Activated T-helper 1 cell treated with Interleukin-2 at 50 U/mL for 16 hours (primary cell): ENCODE measurements at places on chromosomes 12 and 14.

GRCh38 chr12:62698701-62699101 is 232.1 kb downstream of the MON2 start:
- no peak for DNase-seq

DNA sequence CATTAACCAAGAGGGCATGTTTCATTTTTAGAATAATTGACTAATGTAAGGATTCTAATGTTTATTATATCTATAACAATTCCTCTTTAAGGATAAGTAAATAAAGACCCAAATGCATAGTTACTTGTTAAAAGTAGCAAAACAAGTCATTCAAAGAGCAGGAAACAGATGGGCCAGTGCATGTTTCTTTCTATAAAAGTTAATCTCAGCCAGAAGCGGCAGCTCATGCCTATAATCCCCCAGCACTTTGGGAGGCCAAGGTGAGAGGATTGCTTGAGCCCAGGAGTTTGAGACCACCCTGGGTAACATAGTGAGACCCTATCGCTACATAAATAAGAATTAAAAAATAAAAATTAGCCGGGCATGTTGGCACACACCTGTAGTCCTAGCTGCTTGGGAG is 391.0 kb upstream of the RGS6 start:
- DNase-seq, result no peak

- no peak for DNase-seq
Observed at GRCh38 chr14:80425686-80426085, 214.4 kb upstream of the DIO2 start.

DNA sequence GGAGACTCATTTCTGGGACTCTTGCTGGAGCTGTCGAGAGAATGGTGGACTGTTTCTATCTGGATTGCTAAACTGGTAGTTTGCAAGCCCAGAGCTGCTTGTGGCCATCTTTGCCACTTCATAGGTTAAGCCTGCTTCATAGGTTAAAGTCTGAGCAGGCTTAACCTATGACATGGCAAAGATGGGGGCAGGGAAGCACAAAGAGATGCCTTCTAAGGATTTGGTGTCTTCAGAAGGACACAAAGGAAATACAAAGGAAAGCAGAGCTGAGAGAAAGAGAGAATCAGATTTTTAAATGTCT is 78.4 kb upstream of the MAX start:
- DNase-seq, result no peak

DNA sequence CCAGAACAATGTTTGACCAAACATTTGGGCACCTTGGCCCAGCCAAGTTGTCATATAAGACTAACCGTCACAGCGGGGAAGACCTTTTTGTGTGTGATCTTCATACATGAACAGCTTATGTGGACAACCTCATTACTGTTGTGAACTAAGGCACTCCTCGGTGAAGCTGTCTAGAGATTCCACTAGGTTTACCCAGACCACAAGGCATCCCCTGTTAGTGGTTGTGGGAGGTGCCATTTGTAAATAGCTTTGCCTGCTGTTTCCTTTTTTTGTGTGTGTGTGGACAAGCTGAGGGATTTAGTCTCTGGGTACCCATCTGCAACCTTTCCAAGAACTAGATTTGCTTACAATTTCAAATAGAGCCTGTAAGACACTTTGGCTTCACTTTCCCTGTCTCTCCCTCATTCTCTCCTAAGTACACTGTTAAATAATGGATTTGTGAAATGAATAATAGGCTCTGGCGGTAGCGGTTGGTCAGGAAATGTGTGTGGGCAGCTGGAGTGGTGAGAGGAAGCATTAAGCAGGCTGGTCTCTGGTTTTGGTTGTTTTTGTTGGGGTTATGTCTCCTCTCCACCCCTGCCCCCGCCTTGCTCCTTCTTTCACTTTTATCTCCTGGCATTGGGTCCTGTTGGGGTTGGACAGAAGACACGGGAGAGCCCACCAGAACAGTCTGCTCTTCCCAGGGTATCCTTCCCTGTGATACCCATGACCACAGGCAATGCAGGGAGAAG is 727.6 kb downstream of the VRK1 start:
- no peak for DNase-seq

DNA sequence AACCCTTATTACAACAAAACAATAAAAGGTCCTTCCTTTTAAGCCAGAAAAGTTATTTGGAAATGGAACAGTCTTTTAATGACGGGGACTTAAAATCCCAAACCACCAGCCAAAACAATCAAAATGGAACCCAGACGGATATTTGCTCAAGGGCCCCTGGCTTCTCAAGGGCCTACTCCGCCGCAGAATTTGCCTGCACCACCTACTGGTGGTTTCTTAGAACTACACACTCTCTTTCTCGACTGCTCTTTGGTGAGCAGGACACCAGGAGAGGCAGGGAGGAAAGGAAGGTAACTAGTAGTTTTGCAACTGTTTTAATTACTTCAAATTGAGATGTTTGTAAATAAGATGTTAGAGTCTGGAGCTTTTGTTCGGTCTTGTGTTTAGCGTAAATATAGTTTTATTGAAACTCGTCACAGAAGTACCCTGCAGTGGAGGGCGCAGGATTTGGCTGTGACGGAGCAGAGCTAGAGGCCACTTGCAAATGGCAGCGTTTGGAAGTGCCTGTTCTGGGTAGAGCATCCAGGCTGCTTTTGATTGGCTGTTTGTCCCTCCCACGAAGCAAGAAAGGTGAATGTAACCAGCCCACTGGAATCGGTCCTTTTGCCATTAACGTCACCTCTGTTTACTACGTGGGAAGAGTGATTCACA is 238.5 kb downstream of the CACNA1C start:
- DNase-seq, result no peak

DNA sequence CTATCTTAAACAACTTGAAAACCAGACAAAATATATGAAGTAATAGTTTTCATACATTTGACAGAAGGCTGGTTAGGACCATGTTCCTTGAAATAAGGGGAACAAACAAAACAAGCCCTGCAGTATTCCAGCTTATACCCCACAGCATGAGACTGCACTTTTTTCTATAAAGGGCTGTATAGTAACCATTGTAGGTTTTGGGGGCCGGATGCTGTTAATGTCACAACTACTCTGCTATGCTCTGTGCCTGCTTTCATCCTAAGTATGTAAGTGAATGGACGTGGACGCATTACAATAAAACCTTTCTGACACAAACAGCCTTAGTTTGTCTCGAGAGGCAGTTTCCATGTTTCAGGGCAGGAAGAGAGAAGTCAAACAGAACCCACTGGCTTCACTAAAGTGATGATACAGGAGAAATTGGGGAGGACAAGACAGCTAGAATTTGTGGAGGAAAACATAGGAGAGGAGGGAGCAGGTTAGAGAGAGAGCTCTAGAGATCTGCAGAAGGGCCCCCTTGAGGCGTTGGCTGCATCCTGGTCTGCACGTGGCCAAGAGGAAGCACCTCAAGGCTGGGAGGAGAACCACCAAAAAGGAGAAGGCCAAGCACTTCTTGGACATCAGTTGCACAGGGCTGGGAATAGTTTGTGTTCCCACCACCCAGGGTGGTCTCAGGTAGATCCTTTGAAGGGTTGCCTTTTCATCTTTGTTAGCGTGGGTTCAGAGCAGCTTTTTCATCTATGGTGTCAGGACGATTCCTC is 63.7 kb downstream of the TRAF3 start:
- no peak for DNase-seq

GRCh38 chr12:27906658-27907473 is 65.7 kb downstream of the PTHLH start:
- no peak for DNase-seq

- DNase-seq, result no peak
Observed at GRCh38 chr12:81558031-81558430, 201.1 kb downstream of the PPFIA2 start.

GRCh38 chr12:32496946-32497345 is 97.6 kb downstream of the FGD4 start:
- no peak for DNase-seq

- no peak for DNase-seq
Observed at GRCh38 chr12:75457191-75457590, 23.4 kb upstream of the GLIPR1 start.

- DNase-seq, result no peak
Observed at GRCh38 chr12:123076604-123077297, 74.1 kb downstream of the PITPNM2 start.
